ENCODE measurements at places on chromosomes 11 and 22. TPM values are rescaled to one million over a fixed set of nuclear protein-coding genes. Genes with fewer than 3 reads are reported as not detected.

TSPAN18 gene
- total RNA-seq, result 17.0 TPM

- DNase-seq, result no peak
Observed at GRCh38 chr22:35721960-35722359, 4.3 kb downstream of the APOL5 start.

DNA sequence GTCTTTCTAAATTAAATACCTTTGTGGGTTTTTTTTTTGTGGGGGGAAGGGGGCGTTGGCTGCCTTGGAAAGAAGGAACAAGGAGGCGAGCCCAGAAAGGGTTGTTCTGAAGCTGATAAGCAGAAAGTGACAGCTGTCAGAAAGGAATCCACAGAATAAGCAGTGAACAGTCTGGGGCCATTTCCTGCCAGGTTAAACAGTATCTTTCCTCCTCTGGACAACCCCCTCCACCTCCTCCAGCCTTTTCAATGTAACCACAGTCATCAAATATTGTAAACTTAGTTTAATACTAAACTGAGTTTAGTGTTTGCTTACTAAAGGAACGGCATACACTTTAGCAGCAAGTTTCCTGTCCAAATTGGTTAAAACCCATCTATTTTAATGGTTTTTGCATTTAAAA lies 271.2 kb upstream of the SYN3 start:
- DNase-seq, result no peak

DNA sequence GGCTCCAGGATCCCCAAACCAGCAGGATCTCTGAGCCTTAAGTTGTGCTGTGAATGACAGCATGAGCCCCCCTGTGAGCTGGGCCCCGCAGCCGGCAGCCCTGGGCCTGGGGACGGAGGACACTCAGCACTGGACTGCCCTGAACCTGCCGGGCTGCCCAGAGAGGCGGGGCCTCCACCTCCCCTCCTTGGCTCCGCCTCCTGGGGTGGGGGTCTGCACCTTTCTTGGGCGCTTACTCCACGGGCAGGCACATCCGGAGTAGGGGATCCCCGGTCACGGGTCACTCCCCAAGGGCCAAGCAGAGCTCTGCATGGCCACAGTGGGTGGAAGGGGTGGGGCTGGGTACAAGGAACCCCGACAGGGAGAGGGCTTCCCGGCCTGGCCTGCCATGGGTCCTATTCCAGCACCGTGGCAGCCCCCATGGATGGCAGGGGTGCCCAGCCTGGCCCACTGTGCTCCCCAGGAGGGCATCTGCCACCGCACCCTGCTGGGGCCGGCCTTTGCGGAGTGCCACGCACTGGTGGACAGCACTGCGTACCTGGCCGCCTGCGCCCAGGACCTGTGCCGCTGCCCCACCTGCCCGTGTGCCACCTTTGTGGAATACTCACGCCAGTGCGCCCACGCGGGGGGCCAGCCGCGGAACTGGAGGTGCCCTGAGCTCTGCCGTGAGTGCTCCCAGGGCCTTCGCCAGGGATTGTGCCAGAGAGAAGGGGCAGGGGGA lies 5.4 kb downstream of the MUC5B start:
- DNase-seq, result no peak

- no peak for DNase-seq
Observed at GRCh38 chr11:17791144-17791543, 56.6 kb downstream of the KCNC1 start.

GRCh38 chr11:67998150-67999045 lies 5.5 kb downstream of the UNC93B1 start:
- DNase-seq, result no peak

GRCh38 chr11:17197431-17197898 lies 10.3 kb downstream of the PIK3C2A start:
- DNase-seq, result no peak
